T-cell (primary cell): ENCODE measurements at places on chromosomes 2 and 18.

DNA sequence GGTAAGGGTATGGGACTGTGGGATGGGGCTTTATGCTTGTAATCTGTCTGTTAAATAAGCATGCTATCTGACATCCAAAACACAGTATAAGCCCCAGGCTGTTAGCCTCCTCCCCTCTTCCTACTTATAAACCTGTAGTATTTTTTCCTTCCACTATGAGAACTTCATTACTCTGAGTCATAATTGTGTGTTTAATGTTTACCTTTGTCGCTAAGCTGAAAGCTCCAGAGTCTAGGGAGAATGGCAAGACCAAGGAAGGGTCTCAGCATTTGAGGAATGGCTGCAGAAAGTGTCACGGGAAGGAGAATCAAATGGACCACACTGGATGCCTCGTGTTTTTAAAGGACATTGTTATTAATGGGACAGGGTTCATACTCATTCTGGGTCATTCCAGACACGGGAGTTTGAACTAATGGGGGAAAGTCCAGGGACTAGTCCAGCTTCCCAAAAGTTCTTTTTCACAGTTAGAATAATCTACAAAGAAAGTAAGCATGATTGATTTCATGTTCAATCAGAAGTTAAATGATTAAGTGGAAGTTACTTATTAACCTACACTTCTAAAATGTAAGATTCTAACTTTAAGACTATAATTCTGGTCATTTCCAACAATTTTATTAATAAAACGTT, 292.2 kb downstream of the AFF3 start:
- no peak for DNase-seq

DNA sequence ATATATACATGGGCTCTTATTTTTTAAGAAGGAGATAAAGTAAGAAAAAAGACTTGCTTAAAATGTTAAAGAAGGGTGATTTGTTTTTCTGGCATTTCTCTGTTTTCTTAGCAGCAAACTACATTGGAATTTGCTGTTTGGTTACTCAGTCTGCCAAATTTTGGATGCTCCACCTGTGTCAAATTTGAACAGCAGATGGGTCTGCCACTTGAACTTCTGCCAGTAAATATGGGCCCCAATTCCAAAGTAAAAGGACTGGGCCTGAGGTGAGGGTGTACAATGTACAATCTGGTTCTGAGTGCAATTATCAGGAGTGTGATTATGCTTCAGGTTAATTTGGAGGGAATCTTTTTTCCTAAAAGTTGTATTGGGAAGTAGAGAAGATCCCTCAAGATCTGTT, 794.5 kb downstream of the DSC3 start:
- DNase-seq, result no peak

GRCh38 chr2:150856596-150857281, 369.3 kb upstream of the RND3 start:
- DNase-seq, result no peak

- no peak for DNase-seq
Measured at GRCh38 chr18:63140997-63141777, 178.4 kb downstream of the BCL2 start.

GRCh38 chr2:209610631-209611030, 161.0 kb upstream of the UNC80 start:
- no peak for DNase-seq

GRCh38 chr2:84799772-84800171, 81.1 kb downstream of the TRABD2A start:
- DNase-seq, result no peak
